ENCODE measurements at places on chromosomes 11 and 22.

DNA sequence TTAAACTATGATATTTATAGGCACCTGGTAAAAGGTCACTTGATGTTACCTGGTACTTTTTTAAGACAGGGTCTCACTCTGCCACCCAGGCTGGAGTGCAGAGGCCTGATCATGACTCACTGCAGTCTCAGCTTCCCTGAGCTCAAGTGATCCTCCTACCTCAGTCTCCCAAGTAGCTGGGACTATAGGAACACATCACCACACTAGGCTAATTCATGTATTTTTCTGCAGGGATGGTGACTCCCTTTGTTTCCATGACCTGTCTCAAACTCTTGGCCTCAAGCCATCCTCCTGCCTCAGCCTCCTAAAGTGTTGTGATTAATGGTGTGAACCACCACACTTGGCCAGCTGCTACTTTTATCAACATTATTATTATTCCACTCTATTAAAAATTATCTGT, 47.6 kb downstream of the OR4C45 start:
- no peak for DNase-seq

DNA sequence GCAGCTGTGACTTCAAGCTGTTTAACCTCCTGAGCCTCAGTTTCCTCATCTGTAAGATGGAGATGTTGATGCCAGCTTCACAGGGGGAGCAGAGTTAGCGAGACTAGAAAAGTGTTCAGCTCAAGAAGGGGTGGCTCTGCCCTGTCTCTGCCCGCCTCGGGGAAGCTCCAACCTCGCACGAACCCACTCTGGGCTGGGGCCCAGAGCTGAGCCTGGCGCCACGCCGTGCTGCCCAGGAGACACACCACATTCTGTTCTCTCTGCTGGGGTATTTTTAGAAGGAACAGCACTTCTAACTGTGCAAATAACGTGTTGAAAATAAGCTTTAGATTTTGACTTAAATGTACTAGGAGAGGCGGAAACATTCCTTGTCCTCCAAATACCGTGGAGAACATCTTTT, 74.1 kb downstream of the PHF21B start:
- DNase-seq: no peak

DNA sequence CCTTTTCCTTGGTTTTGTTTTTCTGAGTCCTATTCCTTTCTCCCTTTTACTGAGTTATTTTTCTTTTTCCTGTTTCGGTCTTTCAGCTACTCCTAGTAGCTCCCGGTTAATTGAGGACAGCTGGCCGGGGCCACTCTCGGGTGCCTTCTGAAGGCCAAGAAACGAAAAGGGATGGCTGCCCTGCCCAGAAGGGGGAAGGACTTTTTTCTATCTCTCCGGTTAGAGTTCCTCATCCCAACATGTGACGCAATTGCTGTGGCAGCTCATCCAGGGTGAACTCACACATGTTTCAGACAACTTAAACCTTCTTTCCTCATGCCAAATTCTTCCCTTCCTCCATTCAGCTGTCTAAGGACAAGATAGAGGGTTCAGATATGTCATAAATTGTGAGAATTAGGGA, 83.6 kb downstream of the PIWIL4 start:
- no peak for DNase-seq

- peak; percentile 72 for DNase-seq
Observed at GRCh38 chr11:111540114-111540936, at the start of gene LAYN. TSS of gene LAYN (plus strand) at chr11:111540720. CDS start at chr11:111540844, 124 bp downstream.

- peak; percentile 85 for DNase-seq
Observed at GRCh38 chr11:20363500-20364340, at the start of gene HTATIP2. TSS of gene HTATIP2 (plus strand) at chr11:20363714. CDS start at chr11:20364238, 524 bp downstream.

GRCh38 chr11:111450480-111451320, 61.5 kb downstream of the BTG4 start:
- DNase-seq: peak; percentile 36

DNA sequence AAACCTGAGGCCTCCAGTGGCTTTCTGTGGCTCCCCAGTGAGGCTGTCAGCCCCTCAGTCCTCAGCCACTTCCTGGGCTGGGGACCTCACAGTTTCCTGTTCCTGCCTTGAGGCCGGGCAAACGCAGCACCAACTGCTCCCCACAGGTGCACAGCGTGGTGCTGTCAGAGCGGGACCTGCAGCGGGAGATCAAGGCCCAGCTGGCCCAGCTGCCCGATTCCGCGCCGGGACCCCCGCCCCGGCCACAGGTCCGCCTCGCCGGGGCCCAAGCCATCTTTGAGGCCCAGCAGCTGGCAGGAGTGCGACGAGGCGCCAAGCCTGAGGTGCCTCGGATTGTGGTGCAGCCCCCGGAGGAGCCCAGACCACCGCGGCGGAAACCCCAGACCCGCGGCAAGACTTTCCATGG, 5.4 kb downstream of the TBC1D10C start:
- DNase-seq: peak; percentile 86

All from activated CD8-positive, alpha-beta memory T cell treated with anti-CD3 and anti-CD28 coated beads, Interleukin-2, amount 50 U/mL, for 48 hours (primary cell).